Cardiac muscle cell (in vitro differentiated cells and primary cell): ENCODE measurements at places on chromosomes 12 and 14. TPM values are rescaled to one million over a fixed set of nuclear protein-coding genes. Genes with fewer than 3 reads are reported as not detected.

GRCh38 chr12:1933342-1934051, 15.0 kb upstream of the CACNA2D4 start:
- peaks cover under 1% of the 10 kb centered on the region for H3K4me1 ChIP-seq
- no peak overlapping the region for H3K27ac ChIP-seq
- no peak overlapping the region for H3K4me3 ChIP-seq
- no peaks in the 10 kb centered on the region for H3K36me3 ChIP-seq

DNA sequence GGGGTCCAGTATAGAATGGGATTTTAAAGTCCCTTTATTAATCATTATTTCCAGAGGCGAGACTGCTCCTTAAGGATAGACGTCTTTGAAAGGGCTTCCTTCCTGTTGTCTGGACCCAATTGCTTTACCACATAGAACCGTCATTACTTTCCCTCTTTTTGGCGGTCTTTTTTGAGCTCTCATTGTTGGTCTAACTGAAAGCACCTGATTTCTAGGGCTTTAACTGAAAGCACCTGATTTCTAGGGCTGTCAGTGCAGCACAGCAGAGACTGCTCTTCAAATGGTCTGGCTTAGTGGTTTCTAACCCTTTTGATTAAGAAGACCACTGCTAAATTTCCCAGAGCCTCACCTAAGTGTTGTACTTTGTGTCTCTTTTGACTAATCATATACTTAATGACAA, 95.8 kb downstream of the PRKCH start:
- peak overlapping the region; percentile 88 for H3K27ac ChIP-seq
- DNase-seq = no peak
- peaks cover 95% of the 10 kb centered on the region for H3K4me1 ChIP-seq
- no peaks in the 10 kb centered on the region for H3K27me3 ChIP-seq
- no peaks in the 10 kb centered on the region for H3K36me3 ChIP-seq

DNA sequence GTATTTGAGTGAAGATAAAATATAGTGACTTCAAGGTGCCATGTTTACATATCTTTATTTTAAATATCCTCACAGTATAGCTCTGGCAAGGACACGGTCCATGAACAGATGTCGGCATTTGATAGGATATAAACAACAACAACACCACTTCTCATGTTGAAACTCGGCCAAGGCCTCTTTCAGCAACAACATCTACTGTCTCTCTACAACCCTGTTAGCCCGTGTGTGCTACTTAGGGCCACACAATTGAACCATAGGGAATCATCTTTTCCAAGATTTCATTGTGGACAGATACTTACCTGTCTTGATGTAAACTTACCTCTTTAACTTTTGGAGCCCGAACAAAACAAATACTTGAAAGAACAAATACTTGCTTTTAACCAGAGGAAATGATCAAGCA, 168.7 kb upstream of the SSTR1 start:
- no peak overlapping the region for H3K27ac ChIP-seq
- DNase-seq = no peak
- no peaks in the 10 kb centered on the region for H3K36me3 ChIP-seq

DNA sequence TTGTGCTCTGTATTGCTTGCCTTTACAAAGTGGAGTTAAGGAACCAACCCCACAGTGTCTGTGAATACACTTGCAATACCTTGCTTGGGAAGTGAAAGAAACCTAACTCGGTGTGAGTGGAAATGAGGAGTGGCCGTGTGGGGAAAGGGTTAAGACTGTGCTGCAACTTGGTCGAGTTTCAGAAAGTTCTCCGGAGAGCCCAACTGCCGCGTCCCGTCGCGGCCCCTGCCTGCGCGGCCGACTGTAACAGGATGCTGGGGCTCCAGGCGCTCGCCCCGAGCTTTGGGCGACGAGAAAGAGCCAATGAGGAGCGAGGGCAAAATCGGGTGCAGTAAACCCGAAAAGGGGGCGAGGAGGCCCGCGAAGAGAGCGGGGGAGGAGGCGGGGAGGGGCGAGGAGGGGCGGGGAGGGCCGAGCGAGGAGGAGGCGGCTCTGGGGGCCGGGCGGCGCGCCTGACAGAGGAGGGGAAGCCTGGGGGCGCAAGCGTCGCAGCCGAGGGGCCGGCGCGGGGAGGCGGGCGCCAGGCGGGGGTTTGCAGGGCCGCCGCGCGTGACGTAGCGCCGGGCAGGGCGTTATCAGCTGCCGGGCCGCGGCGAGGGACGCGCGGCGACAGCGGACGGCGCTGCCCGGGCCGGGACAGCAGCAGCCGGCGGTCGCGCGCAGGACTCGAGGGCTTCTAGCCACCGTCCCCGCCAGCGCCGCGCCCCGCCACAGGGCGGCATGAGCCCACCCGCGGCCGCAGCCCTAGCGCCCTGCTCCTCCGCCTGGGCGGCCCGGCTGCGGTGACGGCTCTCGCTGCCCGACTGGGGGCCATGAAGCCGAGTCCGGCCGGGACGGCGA, at the start of gene DACT1:
Gene DACT1, plus strand, starts transcription at position 572 of the 840 bp plus-strand sequence. Its CDS starts 241 bp downstream, at position 813.
- H3K27ac ChIP-seq = peak within 1 kb of the TSS; percentile 98
- no peaks in the 10 kb centered on the region for H3K27me3 ChIP-seq
- peaks cover 56% of the 10 kb centered on the region for H3K4me1 ChIP-seq
- H3K36me3 ChIP-seq = peaks cover 12% of the 10 kb centered on the region

GRCh38 chr12:126668538-126668937, 1598.4 kb upstream of the TMEM132C start:
- no peak overlapping the region for H3K27ac ChIP-seq
- no peaks in the 10 kb centered on the region for H3K27me3 ChIP-seq
- H3K4me3 ChIP-seq = no peak overlapping the region
- H3K36me3 ChIP-seq = no peaks in the 10 kb centered on the region
- peak; percentile 70 for DNase-seq

- H3K4me3 ChIP-seq = no peak overlapping the region
- no peaks in the 10 kb centered on the region for H3K27me3 ChIP-seq
- no peak for DNase-seq
- H3K27ac ChIP-seq = no peak overlapping the region
- H3K4me1 ChIP-seq = peaks cover 5% of the 10 kb centered on the region
Observed at GRCh38 chr14:101217616-101218371, 314.3 kb upstream of the RTL1 start.

DNA sequence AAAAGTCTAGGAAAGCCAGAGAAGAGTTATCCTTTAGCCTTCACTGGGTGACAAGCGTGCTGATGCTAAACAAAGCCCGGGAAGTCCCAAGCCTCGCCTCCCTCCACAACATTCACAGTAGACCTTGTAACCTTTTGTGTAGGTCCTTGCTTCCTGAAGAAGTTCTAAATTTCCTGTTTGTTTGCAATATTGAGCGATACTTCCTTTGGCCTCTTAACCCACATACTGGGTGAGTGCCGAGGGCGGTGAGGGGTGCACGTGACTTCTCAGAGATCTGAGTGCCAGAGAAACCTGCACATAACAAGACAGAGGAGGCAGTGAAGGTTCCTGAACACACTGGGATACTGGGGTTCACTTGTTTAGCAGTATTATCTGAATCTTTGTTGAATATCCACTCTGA, 134.3 kb downstream of the PLXNC1 start:
- H3K27me3 ChIP-seq = no peaks in the 10 kb centered on the region
- no peaks in the 10 kb centered on the region for H3K36me3 ChIP-seq
- H3K27ac ChIP-seq = no peak overlapping the region
- H3K4me3 ChIP-seq = no peak overlapping the region
- peak; percentile 9 for DNase-seq
- H3K4me1 ChIP-seq = peaks cover 11% of the 10 kb centered on the region

DNA sequence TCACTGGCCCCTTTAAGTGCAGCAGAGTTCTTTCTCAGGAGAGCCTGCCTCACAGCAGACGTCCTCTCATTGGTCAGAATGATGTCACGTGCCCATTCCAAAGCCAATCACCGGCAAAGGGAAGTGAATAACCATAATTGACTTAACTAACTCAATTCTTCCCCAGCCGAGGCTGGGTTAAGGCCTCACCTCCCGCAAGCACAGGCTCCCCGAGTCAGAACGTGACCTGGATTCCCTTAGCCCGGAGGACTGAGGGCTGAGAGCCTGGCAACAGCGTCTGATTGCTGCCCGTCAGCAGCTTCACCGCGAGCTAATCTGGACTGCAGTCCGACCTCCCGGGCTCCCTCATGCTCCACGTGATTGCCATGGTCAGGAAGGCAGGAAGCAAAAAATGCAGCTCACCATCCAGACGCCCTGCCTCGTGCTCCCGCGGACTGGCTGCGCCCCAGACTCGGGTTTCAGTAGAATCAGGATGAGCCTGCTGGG, 92.1 kb upstream of the FZD10 start:
- H3K4me1 ChIP-seq = no peaks in the 10 kb centered on the region
- peak; percentile 26 for DNase-seq
- no peaks in the 10 kb centered on the region for H3K36me3 ChIP-seq
- no peak overlapping the region for H3K4me3 ChIP-seq
- H3K27me3 ChIP-seq = peaks cover 11% of the 10 kb centered on the region

- no peaks in the 10 kb centered on the region for H3K4me1 ChIP-seq
- no peak overlapping the region for H3K27ac ChIP-seq
- no peaks in the 10 kb centered on the region for H3K36me3 ChIP-seq
- no peaks in the 10 kb centered on the region for H3K27me3 ChIP-seq
Observed at GRCh38 chr12:72509891-72510290, 237.7 kb downstream of the TRHDE start.

- no peak for DNase-seq
- H3K4me3 ChIP-seq = no peak overlapping the region
- no peaks in the 10 kb centered on the region for H3K4me1 ChIP-seq
- H3K36me3 ChIP-seq = no peaks in the 10 kb centered on the region
Observed at GRCh38 chr14:100623961-100624360, 36.7 kb upstream of the BEGAIN start.

DNA sequence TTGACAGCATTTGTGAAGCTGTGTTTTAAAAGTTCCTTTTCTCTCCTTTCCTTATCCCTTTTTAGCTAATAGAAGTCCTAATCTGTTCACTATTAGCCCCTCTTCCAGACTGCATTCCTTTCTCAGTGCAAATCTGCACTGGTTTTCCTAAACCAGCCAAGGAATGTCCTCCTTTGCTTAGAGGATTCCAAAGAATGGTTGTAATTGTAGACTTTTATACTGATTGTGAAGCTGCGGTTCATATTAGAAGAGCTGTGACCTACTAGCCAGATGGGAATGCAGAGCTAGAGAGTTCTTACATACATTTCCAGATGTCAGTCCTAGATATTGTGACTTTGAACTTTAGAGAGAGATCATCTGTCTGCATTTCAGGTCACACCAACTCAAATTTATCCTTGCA, 79.8 kb downstream of the MYRFL start:
- no peak for DNase-seq
- no peak overlapping the region for H3K27ac ChIP-seq
- no peaks in the 10 kb centered on the region for H3K36me3 ChIP-seq
- H3K27me3 ChIP-seq = no peaks in the 10 kb centered on the region
- H3K4me3 ChIP-seq = no peak overlapping the region

GRCh38 chr12:11963841-11964471, 106.8 kb upstream of the BCL2L14 start:
- H3K36me3 ChIP-seq = no peaks in the 10 kb centered on the region
- H3K4me3 ChIP-seq = no peak overlapping the region
- no peak overlapping the region for H3K27ac ChIP-seq
- H3K4me1 ChIP-seq = no peaks in the 10 kb centered on the region
- DNase-seq = no peak

- H3K4me1 ChIP-seq = no peaks in the 10 kb centered on the region
- peaks cover 43% of the 10 kb centered on the region for H3K36me3 ChIP-seq
- peak; percentile 38 for DNase-seq
- H3K27me3 ChIP-seq = no peaks in the 10 kb centered on the region
- H3K27ac ChIP-seq = no peak overlapping the region
Observed at GRCh38 chr12:120183211-120183631, 11.3 kb downstream of the GCN1 start.

DNA sequence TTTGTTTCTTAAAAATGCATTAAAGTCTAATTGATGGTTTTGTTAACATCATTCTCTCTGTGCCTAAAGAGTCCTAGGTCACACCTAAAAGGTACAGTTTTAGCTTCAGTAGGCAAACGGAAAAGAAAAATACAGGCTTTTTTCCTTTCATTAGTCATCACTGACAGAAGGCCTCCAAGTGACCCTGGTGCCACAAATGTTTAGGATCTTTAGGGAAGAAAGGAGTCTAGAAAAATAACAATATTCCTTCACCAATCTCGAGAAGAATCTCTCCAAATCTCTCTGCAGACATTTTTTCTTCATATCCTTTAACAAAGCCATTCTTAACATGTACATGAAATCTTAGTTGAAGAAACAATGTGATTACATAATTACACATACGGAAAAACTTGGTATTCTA, 2.0 kb downstream of the DENND5B start:
- no peaks in the 10 kb centered on the region for H3K27me3 ChIP-seq
- H3K4me3 ChIP-seq = peak overlapping the region; percentile 99
- no peaks in the 10 kb centered on the region for H3K36me3 ChIP-seq
- DNase-seq = no peak

GRCh38 chr14:52067873-52068614, 815 bp downstream of the NID2 start:
- peak overlapping the region; percentile 83 for H3K4me3 ChIP-seq
- peaks cover 57% of the 10 kb centered on the region for H3K4me1 ChIP-seq
- H3K36me3 ChIP-seq = peaks cover 4% of the 10 kb centered on the region
- DNase-seq = peak; percentile 60
- no peaks in the 10 kb centered on the region for H3K27me3 ChIP-seq
- peak overlapping the region; percentile 87 for H3K27ac ChIP-seq

DNA sequence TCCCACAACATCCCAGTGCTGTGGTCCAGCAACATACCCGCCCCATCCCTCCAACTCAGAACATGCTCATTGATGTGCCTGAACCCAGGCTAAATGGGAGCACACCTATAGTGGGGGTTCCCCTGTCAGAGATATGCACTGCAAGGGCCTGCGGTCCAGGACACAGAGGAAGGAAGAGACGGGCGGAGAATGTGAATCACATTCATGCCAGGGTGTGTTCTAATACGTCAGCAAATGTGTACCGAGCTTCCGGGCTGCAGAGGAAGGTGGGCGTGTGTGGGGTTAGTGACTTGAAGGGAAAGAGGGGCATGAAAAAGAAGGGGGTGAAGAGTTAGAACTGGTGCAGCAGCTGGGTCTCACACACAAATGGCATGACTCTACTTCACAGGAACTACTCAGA, 83.7 kb downstream of the DPF3 start:
- H3K27me3 ChIP-seq = no peaks in the 10 kb centered on the region
- no peak overlapping the region for H3K27ac ChIP-seq
- no peak for DNase-seq

DNA sequence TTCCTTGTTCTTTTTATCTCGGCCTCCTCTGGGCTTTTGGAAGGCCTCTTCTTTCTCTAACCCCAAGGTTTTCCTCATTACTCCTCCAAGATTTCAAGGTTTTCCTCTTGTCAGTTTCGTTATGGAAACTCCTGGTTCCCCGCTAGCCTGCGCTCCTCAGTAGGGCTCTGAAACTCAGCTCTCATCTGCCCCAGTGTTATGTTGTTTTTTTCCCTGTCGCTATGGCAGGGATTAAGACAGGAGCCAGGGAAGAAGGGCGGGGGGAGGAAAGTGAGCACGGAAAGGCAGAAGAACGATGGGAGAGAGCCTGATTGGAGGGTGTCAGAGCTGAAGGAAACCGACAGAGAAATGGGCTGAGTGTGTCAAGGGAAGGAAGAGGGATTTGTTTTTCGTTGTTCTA, 26.5 kb upstream of the JDP2 start:
- no peaks in the 10 kb centered on the region for H3K27me3 ChIP-seq
- no peak overlapping the region for H3K27ac ChIP-seq
- H3K4me1 ChIP-seq = peaks cover 19% of the 10 kb centered on the region
- H3K4me3 ChIP-seq = no peak overlapping the region
- no peaks in the 10 kb centered on the region for H3K36me3 ChIP-seq
- no peak for DNase-seq

AVPR1A gene
- total RNA-seq = not detected in 2 replicates

PLXNC1 gene
- 2.5 and 4.1 TPM in 2 replicates for total RNA-seq

TMEM179 gene
- total RNA-seq = 3.6 and 6.9 TPM in 2 replicates

PNN gene
- 35.3 and 67.0 TPM in 2 replicates for total RNA-seq

OR11H6 gene
- total RNA-seq = not detected in 2 replicates

BAG5 gene
- total RNA-seq = 17.4 and 17.6 TPM in 2 replicates

CCER1 gene
- not detected in 2 replicates for total RNA-seq

TAS2R42 gene
- total RNA-seq = not detected in 2 replicates

DBX2 gene
- not detected in 2 replicates for total RNA-seq
